CD14-positive monocyte (primary cell): ENCODE measurements at places on chromosomes 16 and 17.
A peak's percentile ranks its signal among the peaks of the same experiment; 100 is the strongest.

- peak; percentile 59 for DNase-seq
Observed at GRCh38 chr17:73657473-73658116, 13.3 kb upstream of the SDK2 start.

DNA sequence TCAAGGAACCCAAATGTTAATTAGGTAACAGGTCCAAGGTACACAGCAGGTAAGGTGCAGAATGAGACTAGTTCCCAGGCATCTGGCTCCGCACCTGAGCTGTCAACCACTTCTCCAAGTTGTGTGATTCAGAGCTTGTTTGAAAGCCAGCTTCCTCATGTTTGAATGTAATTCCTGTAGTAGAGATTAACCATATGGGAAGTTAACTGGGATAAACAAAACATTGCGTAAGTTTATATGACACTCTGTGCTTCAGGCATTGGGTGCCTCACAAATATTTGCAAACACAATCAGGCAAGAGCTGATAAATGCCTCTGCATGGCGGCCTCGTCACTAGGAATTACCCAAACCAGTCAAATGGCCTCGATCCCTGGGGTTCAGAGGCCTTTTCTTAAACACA, 27.9 kb upstream of the CPHXL start:
- no peak for DNase-seq

GRCh38 chr16:83859265-83859664, 39.6 kb upstream of the MLYCD start:
- no peak for DNase-seq

GRCh38 chr17:28030386-28030785, 12.1 kb upstream of the NLK start:
- DNase-seq = no peak

DNA sequence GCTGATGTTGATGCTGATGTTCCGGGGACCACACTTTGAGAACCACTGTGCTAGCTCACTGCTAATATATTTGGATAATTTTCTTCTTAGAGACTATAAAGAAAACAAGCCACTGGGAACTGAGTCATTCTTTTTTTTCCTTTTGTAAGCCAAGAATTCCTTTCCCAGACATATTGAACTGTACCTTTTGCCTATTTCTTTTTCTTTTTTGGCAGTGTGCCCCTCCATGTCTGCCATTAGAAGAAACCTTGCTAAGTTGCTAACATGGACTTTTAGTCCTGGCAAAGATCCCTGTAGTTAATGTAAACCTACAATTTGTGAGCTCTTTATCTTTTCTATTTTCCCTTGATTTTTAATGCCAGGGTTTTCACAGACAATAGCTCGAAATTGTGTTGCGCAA, 17.3 kb upstream of the ERCC4 start:
- no peak for DNase-seq

GRCh38 chr16:10266809-10267208, 84.6 kb upstream of the GRIN2A start:
- no peak for DNase-seq

- no peak for DNase-seq
Observed at GRCh38 chr16:77759201-77759600, 29.2 kb upstream of the VAT1L start.

- DNase-seq = no peak
Observed at GRCh38 chr16:30551781-30552180, 6.4 kb downstream of the ZNF764 start.

GRCh38 chr17:39098588-39098987, 52.8 kb downstream of the PLXDC1 start:
- DNase-seq = no peak

GRCh38 chr16:87243478-87243877, 73.7 kb downstream of the C16orf95 start:
- DNase-seq = no peak

DNA sequence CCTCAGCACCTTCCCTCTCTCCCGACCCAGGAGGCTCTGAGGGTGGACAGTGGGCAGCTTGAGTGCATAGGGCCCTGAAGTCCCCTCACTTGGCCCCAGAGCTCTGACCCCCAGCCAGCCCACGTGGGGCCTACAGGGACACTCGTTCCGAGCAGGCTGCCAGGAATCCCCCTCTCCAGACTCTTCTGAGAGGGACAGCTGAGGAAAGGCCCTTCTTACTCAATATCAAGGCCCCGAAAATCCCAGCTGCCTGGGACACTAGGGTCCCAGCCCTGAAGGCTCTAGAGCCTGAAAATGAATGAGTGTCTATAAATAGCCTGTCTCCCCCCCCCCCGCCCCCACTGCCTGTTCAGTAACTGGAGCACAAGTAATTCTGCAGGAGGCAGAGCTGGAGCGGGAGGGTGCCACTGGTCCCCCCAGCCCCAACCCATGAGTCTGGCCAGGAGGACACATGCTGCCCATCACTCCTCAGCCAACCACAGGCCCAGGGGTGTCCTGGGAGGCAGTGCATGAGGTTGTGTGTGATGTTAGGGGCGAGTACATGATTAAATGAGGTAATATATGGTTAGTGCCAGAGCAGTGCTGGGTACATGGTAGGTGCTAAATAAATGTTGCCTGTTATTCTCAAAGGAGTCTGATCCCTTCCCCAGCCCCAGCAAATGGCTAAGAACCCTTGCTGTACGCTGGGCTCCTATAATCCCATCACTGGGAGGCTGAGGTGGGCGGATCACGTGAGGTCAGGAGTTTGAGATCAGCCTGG, 11.6 kb downstream of the ADAM11 start:
- DNase-seq = peak; percentile 53

- DNase-seq = no peak
Observed at GRCh38 chr16:13702614-13703013, 217.3 kb upstream of the ERCC4 start.
